ENCODE measurements at places on chromosomes 7 and 10.

- DNase-seq = no peak
Observed at GRCh38 chr10:28320090-28320489, 17.2 kb upstream of the MPP7 start.

DNA sequence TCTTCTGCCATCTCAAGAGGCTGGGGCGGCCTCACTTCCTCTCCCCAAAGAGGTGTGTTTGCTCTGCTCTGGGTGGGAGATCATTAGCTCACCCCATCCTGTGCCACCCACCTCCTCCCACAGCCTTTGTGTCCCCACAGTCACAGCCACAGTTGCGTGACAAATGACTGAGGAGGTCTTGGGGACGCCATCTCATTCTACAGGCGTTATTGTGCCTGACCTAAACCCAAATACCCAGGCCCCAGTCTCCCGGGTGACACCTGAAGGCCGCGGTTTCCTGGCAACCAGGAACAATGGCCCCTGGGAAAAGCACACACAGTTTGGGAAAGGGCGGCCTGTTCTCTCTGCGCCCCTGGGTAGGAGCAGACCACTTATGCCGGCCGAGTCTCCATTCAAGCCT, 51.6 kb downstream of the SLIT1 start:
- DNase-seq = no peak

DNA sequence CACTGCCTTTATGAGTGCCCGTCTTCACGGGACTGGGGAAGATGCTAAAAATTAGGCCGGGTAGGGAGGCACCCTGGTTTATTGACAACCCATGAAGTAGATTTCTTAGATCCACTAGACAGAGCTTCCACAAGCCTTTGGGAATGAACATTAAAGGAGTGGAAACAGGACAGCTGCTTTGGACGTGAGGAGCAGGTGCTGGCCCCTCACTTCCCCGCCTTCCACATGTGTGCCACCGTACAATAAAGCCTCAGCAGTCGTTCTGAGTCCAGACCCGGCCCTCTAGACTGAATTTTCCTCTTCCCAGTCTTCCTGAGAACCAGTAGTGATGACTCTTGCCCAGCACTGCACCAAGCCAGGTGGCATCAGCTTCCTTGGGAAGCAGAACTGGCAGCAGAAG, 282.4 kb downstream of the CELF2 start:
- no peak for DNase-seq

GRCh38 chr10:33876584-33877400, 542.3 kb upstream of the NRP1 start:
- DNase-seq = no peak

DNA sequence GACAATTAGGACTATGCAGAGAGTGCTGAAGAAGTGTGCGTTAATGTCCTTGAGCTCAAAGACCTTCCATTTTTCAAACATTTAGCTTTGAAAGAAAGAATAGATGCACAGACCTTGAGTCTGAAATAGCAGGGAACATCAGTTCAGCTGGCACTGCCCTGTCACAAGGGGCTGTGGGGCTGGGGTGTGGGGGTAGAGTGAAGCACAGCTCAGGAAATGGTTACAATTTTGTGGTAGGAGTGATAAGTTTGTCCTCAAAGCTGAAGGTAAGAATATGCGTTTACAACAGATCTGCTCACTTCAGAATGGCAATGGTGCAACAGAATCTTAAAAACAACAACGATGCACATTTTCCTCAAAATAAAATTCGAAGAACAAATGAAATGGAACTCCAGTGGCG, 33.6 kb downstream of the SMKR1 start:
- DNase-seq = no peak

DNA sequence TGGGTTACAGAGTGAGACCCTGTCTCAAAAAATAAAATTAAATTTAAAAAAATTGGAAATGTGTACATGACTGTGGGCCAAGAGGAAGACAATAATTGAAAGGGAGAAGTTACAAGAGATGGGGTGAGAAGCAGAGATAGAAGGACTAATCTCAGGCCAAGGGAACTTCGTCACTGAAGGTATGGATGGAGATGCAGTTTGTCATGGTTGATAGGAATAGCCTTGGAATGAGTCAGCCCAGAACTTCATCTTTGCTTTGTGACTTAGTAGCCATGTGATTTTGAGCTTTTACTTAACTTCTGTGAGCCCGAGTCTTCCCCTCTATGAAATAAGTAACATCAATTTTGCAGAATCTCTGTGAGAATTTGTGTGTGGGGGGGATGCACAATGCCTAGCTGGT, 6.5 kb upstream of the PODXL start:
- no peak for DNase-seq

- no peak for DNase-seq
Observed at GRCh38 chr7:81462672-81463071, 307.2 kb downstream of the HGF start.

- DNase-seq = peak; percentile 9
Observed at GRCh38 chr10:89134963-89135362, 72.2 kb downstream of the CH25H start.

DNA sequence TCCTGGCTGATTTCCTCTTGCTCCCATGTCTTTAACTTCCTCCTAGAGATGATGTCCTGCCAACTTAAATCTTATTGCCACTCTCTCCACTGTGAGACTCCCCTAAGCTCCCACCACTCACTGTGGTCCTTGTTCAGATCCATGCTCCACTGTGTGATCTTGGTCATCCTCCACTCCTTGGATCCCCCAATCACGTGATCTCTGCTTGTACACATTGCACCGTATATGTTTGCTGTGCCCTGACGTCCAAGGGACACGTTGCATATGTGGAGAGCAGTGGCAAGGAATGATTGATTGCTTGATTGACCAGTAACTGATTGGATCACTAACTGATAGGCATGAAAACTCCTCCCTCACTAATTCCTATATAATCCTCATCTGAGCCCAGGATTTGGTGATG, 395.1 kb downstream of the SDK1 start:
- no peak for DNase-seq

- DNase-seq = no peak
Observed at GRCh38 chr7:91248996-91249395, 15.2 kb upstream of the FZD1 start.

- no peak for DNase-seq
Observed at GRCh38 chr10:30228417-30229036, 120.6 kb downstream of the MTPAP start.

GRCh38 chr10:104925232-104925851, 284.3 kb downstream of the SORCS3 start:
- peak; percentile 7 for DNase-seq

GRCh38 chr10:85524001-85524666, 842.5 kb downstream of the GRID1 start:
- no peak for DNase-seq

- no peak for DNase-seq
Observed at GRCh38 chr10:67869996-67870395, 14.5 kb upstream of the SIRT1 start.

DNA sequence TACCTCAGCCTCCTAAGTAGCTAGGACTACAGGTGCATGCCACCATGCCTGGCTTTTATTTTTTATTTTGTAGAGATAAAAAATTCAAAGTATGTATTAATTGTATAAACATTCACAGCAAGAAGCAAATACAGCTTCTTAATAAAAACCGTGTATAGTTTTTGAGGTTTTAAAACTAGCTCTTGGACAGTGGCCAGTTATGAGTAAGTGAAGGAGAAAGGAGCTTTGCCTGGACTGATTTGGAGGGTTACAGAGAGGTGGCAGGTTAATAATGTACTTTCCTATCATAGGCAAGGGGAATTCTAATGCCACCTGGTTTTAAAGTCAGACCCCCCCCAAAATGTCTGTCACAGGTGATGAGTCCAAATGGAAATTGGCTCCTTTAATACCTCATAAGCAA, 43.4 kb downstream of the ZNRF2 start:
- DNase-seq = no peak

DNA sequence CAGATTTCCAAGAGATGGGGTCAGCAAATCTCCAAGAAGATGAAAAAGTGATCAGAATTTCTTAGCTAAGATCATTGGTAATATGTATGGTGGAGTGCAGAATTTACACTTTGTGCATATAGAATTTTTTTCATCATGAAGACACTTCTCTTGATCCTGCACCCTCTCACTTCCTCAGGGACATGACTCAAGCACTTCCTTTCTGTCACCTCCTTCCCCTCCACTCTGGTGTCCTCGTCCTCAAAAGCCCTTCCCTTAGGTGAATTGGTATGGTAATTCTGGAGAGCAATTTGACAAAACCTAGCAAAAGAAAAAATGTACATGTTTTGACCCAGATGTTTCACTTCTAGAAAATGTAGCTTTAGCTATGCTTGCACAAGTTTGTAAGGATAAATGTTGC, 18.1 kb downstream of the CALN1 start:
- DNase-seq = no peak

GRCh38 chr10:26310361-26310760, 93.8 kb downstream of the GAD2 start:
- no peak for DNase-seq

DNA sequence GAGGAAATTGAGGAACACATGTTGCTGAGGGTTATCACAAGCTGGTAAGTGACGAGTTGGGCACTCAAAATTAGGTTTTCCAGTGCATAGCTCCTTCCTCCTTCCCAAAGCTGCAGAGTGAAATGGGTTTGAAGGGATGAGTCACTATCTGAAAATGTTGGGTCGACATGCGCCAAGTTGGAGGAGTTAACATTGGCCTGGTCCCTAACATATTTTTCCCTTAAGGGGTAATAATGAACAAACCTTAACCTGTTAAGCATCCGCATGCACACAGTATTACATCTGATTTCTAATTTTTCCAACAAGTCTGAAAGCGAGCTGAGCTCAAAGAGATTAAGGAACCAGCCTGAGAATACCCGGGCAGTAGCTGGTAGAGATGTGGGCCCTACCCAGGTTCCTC, 20.7 kb upstream of the TECTB start:
- DNase-seq = no peak

DNA sequence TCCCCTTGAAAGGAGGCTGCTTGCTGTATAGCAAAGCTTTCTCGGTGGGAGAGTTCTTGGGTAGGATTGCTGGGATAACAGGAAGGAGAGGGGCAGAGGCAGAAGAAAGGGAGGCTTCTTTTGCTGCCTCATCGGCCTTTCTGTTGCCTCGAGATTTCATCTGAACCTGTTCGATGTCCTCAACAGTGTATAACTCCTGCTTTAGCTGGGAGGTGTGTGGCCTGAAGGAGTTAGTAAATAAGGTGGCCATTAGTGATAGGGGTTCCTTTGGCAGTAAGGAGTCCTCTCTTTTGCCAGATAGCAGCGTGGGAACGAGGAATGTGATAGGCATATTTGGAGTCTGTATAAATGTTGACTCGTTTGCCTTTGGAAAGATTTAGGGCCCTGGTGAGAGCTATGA, 20.0 kb downstream of the SCIN start:
- no peak for DNase-seq

- no peak for DNase-seq
Observed at GRCh38 chr10:94027197-94027596, 33.5 kb downstream of the PLCE1 start.

GRCh38 chr7:28598586-28598985, 186.3 kb downstream of the CREB5 start:
- no peak for DNase-seq

DNA sequence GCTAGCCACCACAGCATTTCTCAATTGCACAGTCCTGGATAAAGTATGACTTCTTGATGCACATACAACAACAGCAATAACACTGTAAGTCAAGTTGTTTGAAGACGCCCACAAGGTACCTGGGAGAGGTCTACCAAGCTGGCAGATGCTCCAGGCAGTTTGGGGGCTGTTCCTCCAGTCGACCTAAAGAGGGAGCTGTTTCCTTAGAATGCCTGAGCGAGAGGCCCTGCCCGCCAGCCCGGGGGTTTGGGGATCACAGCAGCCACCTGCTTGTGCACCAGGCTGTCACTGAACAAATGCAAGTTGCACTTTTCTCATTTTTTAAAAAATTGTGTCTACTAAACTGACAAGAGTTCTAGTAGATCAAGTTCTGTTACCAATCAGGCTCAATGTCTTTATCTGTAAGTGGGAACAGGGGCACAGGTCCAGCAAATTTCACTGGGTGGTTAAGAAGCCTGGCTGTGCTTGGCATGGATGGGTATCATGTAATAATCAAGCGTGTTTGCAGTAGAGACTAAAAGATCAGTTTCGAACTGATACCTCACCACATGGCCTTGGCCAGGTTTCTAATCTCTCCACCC, 193.8 kb upstream of the ADO start:
- peak; percentile 70 for DNase-seq

- no peak for DNase-seq
Observed at GRCh38 chr10:15719049-15719898, 448 bp downstream of the ITGA8 start.

- no peak for DNase-seq
Observed at GRCh38 chr7:43844257-43844656, 25.1 kb downstream of the MRPS24 start.

DNA sequence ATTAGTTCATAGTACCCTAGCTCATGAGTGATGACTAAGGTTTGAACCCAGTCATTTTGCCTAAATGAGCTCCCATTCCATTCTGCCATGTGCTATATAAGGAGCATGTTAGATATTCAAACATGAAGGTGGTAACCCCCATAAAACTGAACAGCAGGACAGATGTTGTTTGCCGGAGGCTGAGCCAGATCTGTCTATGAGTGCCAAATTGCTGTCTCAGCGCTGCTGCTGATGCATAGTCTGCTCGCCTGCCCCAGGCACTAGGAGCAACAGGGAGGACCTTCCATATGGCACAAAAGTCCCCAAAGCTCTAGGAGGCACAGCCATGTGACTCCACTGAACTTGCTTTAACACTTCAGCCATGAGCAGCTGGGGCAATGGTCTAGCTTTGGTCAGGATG, 466.0 kb upstream of the GHITM start:
- DNase-seq = no peak

DNA sequence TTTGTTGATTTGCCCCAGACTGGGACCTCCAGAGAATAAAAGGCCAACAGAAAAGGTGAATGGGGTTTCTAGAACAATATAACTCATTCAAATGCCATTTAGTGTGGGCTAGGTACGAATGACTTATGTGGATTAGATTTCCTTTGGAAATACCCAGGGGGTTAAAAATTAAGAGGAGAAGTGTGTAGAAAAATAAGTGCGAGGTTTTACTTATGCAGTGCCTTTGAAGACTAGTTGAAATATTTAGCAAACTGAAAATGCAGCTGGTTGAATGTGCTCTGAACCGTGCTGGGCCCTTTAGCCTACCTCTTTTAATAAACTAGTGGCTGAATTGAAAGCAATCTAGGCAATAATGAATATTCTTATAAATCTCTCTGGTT, 180.6 kb downstream of the LRMDA start:
- DNase-seq = no peak

DNA sequence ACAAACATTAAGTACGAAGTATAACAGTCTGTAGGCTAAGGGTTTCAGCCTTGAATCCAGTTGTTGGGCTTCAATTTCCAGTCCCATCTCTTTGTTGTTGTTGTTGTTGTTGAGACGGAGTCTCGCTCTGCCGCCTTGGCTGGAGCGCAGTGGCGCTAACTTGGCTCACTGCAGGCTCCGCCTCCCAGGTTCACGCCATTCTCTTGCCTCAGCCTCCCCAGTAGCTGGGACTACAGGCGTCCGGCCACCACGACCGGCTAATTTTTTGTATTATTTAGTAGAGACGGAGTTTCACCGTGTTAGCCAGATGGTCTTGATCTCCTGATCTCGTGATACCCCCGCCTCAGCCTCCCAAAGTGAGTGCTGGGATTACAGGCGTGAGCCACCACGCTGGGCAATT, 464.9 kb downstream of the ANKRD7 start:
- no peak for DNase-seq
